ENCODE measurements at places on chromosomes 5 and 9. TPM values are rescaled to one million over a fixed set of nuclear protein-coding genes. Genes with fewer than 3 reads are reported as not detected.

DNA sequence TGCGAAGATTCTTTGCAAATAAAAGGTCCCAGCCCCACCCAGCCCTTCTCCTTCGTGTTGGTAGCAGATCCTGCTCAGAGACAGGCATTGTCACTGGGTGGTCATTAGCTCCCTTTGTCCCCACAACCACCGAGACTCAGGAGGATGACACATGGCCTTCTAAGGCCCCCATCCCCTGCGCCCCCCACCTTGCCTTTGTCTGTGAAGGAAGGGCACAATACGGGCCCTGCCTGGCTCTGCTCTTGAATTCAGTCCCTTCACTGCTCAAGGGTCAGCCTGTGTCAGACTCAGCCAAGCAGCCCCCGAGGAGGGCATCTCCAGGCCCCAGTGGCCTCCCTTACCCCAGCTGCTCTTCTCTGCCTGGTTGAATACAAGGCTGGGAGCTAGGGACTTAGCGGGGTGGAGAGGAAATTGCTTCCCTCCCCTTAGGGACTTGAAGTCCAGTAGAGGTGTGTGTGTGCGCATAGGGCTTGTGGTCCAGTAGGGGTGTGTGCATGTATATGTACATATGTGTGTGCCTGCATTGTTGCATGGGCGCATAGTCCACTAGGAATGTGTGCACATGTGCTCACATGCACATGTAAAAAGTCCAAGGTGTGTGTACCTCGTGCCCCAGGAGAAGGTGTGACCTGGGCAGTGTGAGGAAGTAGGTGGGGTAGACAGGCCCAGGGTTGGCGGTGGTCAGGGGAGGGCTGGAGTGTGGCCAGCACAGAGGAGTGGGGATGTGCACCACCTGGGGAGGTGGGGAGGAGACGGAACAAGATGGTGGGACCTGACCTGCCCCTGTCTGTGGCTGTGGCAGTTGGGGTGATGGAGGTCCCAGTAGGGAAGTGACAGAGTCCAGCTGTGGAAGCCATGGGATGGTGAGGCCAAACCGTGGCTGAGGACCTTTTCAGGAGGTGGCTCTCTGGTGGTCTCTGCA lies 59.1 kb downstream of the PHF2 start:
- DNase-seq: no peak

DNA sequence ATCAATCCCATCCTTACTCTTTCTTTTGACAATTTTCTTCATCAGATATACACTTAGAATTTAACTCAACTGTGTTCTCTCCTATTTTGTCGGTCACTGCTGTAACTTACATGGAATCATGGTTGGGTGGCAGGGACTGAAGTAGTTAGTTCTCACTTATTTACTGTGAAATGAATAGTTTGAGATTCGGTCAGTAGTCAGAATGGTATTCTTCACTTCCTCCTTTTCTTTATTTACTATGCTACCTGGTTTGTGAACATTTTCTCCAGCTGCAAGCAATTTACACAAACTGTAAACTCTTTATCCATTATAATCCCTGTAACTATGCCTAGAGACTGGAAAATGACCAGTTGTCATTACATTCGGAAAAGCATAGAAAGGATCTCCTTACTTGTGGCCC lies 41.5 kb upstream of the GDNF start:
- no peak for DNase-seq

DNA sequence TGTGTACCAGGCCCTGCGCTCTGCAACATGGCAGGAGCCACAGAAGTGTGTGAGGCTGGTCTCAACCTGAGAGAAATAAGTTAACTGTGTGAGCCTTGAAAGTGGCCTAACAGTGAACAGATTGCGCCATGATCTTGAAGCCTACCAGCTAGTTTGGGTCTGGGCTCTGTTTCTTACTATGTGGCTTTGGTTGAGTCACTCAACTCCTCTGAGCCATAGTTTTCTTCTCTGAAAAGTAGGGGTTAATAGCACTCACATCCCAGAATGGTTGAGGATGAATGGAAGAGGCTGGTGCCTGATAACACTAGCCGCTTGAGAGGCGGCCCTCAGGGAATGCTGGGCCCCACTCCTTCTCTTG lies 121.5 kb downstream of the RGS3 start:
- no peak for DNase-seq

GRCh38 chr5:68482199-68482598 lies 266.6 kb downstream of the PIK3R1 start:
- no peak for DNase-seq

- peak; percentile 61 for DNase-seq
Measured at GRCh38 chr5:637581-638450, 25.7 kb downstream of the CEP72 start.

The ARL14EPL gene
- total RNA-seq: not detected

- DNase-seq: no peak
Measured at GRCh38 chr5:57478826-57479225, 3.8 kb downstream of the ACTBL2 start.

The CFAP157 gene
- total RNA-seq: 0.16 TPM

DNA sequence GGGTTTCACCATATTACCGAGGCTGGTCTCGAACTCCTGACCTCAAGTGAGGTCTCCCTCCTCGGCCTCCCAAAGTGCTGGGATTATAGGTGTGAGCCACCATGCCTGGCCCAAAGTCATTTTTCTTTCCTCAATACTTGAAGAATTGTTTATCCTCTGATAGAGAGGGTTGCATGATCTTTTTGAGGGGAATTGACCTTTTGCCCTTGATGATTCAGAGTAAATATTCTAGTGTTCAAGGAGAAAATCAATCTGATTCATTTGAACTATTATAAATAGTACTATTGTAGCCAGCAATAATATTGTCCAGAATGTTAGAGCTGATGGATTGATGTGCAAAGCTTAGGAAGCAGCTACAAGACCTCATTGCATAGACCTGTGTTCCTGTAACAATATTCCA lies 47.1 kb downstream of the UGCG start:
- no peak for DNase-seq

- DNase-seq: no peak
Measured at GRCh38 chr5:143400541-143401226, 2.8 kb downstream of the NR3C1 start.

The UBTD2 gene
- total RNA-seq: 21.1 TPM

The PAEP gene
- total RNA-seq: not detected

- no peak for DNase-seq
Measured at GRCh38 chr5:14050821-14051220, 92.3 kb upstream of the TRIO start.

- DNase-seq: no peak
Measured at GRCh38 chr9:97706246-97706645, 9.1 kb upstream of the XPA start.

DNA sequence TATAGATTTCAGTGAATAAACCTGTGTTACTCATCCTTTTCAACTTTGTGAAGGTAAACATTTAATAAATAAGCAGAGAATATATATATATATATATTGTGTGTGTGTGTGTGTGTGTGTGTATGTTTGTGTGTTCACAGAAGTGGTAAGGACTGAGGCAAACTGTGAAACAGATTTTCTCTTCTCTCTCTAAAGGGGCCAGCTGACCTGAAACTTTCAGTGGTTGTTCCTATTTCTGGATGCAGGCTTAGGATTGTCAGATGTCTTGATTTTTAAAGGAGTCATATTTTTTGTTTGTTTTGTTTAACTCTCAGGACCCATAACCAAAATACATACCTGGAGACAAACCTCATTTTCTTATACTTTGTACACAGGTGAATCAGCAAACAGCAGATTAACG lies 714.9 kb upstream of the MEF2C start:
- no peak for DNase-seq
